ENCODE measurements at places on chromosomes 1 and 21. TPM values are rescaled to one million over a fixed set of nuclear protein-coding genes. Genes with fewer than 3 reads are reported as not detected.
A peak's percentile ranks its signal among the peaks of the same experiment; 100 is the strongest.

GRCh38 chr1:193916452-193916851 is 730.0 kb upstream of the B3GALT2 start:
- no peak overlapping the region for H3K27ac ChIP-seq
- no peaks in the 10 kb centered on the region for H3K27me3 ChIP-seq
- H3K36me3 ChIP-seq: no peaks in the 10 kb centered on the region
- no peak for DNase-seq

DNA sequence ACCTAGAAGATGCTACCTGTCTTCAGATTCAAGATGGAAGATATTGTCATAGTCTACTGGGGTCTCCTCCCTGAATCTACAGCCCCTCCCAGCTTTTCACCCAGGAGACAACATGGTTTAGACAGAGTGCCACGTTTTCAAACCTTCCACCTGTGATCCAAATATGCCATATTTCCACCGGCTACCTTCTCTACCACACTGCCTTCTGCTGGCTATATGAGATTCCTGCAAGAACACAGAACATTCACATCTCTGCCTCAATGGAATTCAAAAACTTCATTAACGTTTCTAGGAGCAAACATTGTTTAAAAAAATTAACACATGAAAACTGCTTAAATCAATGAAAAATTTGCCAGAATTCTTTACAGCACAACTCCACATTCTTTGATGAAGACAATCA is 12.9 kb upstream of the LELP1 start:
- H3K27ac ChIP-seq: no peak overlapping the region
- H3K4me1 ChIP-seq: no peaks in the 10 kb centered on the region
- DNase-seq: no peak
- H3K4me3 ChIP-seq: no peak overlapping the region
- no peaks in the 10 kb centered on the region for H3K36me3 ChIP-seq

- DNase-seq: peak; percentile 64
- H3K36me3 ChIP-seq: peaks cover 7% of the 10 kb centered on the region
- peak overlapping the region; percentile 17 for H3K4me3 ChIP-seq
- no peaks in the 10 kb centered on the region for H3K27me3 ChIP-seq
- no peak overlapping the region for H3K27ac ChIP-seq
These were observed 147.0 kb downstream of the GABPA start for GRCh38 chr21:25881524-25882376.

APOBEC4 gene
- not detected for polyA plus RNA-seq

TTC39A gene
- 1.3 TPM for polyA plus RNA-seq

MNDA gene
- not detected for polyA plus RNA-seq
